ENCODE measurements at places on chromosomes 13 and 19. TPM values are rescaled to one million over a fixed set of nuclear protein-coding genes. Genes with fewer than 3 reads are reported as not detected.

The COX7A1 gene
- total RNA-seq: not detected

The SIGLECL1 gene
- total RNA-seq: not detected

The SACS gene
- 14.9 TPM for total RNA-seq

The SHD gene
- not detected for total RNA-seq

The GAPDHS gene
- not detected for total RNA-seq

The CD37 gene
- total RNA-seq: not detected

The FGF21 gene
- not detected for total RNA-seq

The IGSF23 gene
- total RNA-seq: 0.68 TPM

Measured in A549 treated with ZK216348 at 1 μM for 4 hours (cell line).